ENCODE measurements at places on chromosomes 3 and 15.

GRCh38 chr15:41337631-41338522, 5.2 kb downstream of the NUSAP1 start:
- no peak for DNase-seq

GRCh38 chr3:21879184-21879886, 128.3 kb upstream of the ZNF385D start:
- peak; percentile 27 for DNase-seq

- no peak for DNase-seq
Measured at GRCh38 chr15:41269887-41270286, 38.8 kb downstream of the CHP1 start.

DNA sequence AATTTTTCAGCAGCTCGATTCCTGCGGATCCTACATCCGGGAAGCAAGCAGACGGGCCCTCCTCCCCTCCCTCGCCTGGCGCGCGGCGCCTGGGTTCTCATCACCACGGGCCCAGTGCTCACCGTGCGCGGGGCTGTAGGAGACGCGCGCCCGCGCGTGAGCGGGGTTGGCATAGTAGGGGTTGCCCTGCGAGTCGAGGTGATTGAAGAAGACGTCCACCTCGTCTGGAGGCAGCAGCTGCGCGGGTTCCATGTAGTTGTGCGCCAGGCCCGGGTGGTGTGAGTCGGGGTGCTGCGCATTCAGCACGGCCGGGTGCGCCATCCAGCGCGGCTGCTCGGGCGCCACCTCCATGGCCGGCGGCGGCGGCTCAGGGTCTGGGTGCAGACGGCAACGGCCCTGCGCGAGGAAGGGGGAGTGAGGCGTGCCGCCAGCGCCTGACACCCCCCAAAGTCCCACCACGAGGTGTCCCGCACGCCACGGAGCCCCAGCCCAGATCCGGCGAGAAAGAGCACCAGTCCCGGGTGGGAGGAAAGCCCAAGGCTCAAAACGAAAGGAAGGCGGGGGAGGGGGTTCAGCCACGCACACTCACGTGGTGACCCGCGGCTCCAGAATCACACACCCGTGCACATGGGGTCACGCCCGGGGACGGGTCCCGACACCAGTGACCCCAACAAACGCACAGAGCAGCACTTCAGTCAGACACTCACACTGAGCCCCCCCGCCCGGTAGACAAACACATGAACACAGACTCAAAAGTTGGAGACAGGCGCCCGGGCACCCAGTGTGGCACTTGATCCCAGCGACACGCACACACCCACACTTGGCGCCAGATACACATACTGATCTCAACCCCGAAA, 6.1 kb downstream of the GATA2 start:
- DNase-seq: no peak

DNA sequence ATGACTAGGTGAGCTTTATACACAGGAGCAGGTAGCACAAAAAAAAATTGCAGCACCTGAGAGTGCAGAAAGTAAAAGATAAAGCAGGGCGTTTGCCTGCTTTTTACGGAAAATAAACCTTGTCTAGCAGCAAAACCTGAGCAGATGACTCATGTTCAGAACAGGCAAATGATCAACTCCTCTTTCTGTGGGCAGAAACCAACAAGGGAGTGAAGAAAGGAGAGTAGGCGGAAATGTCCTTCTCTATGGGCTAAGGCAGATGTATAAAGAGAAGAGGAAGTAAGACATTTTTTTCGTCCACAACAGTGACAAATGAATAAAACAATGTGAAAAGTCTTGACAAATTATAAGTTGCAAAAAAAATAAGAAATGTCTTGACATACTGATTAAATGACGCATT, 24.5 kb upstream of the GMNC start:
- DNase-seq: no peak
